ENCODE measurements at places on chromosomes 12 and 14.

DNA sequence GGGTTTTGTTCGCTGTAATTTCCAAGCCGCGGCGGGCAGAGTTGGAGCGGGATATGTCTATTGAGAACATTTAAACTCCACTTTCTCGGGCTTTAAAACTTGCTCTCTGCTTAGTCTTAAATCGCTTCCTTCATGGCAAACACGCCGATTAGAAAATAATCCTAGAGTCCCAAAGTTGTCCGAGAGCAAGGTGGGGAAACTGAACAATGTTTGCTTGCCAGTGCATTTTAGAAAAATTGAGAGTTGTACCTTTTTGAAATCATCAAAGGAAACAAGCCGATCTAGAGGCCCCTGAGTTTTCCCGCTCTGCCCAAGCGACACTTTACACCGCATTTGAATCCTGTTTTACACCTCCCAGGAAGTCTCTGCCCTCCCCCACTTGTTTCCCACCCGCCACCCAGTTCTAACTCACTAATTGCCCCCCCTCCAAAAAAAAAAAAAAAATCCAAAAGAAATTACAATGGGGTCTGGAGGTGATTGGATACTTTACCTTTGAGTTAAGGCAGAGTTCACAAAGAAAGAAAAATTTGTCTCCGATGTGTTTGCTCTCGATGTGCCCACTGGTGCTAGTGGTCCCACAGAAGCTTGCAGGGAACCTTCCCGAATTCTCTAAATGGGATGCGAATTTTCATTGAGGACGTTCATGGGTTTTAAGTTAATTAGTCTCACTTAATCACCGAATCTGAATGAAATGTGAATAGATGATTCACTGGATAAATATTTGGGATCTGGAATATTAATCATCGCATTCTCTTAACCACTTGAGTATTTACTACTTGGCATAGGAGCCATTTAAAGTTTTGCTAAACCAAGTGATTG lies 2.3 kb downstream of the HMGA2 start:
- DNase-seq: peak; percentile 64

GRCh38 chr14:21308132-21308478 lies 28.2 kb downstream of the RPGRIP1 start:
- no peak for DNase-seq

DNA sequence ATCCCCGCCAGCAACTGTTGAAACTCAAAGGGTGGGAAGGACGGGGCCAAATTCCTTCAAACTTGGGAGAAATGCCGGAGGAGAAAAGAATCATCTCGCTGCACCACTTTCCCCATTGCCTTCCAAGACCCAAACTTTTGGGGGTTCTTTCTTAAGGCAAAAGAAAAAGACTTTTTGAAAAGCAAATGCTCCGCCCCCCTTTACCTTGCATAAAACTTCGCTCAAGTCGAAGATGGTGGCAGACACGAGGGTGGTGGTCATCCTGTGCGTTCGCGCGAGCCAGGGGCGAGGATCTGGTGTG lies 239 bp downstream of the ZFP36L1 start:
- no peak for DNase-seq

- peak; percentile 78 for DNase-seq
These were observed 826 bp upstream of the CACNA1C start for GRCh38 chr12:2051700-2052621.

- DNase-seq: no peak
These were observed 473.1 kb downstream of the EGLN3 start for GRCh38 chr14:33477797-33478196.

GRCh38 chr14:90456551-90456950 lies 59.7 kb downstream of the CALM1 start:
- no peak for DNase-seq

- no peak for DNase-seq
These were observed 924.1 kb upstream of the TMEM132C start for GRCh38 chr12:127342861-127343260.

- no peak for DNase-seq
These were observed 3.4 kb upstream of the SLCO1A2 start for GRCh38 chr12:21337959-21338744.

DNA sequence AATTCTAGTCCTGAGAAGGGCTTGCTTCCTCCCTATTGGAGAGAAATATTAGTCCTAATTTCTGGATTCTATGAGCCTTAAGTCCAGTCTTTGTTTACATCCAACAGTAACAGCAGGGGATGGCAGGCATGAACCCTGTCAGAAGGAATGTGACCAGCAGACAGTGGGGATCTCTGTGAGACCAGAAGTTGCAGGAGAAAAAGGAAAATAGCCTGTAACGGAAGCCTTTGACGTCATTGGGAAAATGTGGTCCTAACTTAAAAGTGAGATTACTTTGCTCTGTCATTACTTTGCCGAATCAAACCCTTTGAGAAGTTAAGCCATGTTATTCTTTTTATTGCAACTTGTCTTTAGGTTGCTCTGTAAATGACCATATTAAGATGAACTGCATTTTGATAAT lies 218.2 kb upstream of the PRICKLE1 start:
- DNase-seq: no peak

DNA sequence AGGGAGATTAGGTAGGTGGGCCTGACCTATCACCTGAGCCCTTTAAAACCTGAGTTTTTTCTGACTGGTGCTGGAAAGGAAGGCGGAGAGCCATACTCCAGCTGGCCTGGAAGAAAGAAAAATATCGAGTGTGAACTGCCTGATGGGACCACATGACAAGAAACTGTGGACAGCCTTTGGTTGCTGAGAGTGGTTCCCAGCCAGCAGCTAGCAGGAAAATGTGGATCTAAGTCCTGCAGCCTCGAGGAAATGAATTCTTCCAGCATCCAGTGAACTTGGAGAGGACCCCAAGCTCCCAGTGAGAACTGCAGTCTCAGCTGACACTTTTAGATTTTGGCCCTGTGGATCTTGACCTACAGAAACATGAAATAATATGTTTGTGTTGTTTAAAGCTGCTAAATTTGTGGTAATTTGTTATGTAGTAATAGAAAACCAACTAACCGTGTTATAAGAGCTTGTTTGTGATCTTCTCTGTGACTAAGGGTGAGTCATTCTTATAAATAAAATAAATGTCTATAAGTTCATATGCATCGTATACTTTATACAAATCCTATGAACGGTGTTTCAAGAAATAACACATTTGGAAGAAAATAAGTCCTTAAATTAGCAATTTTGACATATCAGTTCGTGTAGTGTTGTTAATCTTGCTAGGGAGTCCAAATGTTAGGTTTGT lies 359.6 kb downstream of the BMP4 start:
- no peak for DNase-seq

GRCh38 chr14:104226421-104227383 lies 88.3 kb downstream of the KIF26A start:
- no peak for DNase-seq

GRCh38 chr14:50728836-50729235 lies 60.7 kb upstream of the SAV1 start:
- DNase-seq: no peak

DNA sequence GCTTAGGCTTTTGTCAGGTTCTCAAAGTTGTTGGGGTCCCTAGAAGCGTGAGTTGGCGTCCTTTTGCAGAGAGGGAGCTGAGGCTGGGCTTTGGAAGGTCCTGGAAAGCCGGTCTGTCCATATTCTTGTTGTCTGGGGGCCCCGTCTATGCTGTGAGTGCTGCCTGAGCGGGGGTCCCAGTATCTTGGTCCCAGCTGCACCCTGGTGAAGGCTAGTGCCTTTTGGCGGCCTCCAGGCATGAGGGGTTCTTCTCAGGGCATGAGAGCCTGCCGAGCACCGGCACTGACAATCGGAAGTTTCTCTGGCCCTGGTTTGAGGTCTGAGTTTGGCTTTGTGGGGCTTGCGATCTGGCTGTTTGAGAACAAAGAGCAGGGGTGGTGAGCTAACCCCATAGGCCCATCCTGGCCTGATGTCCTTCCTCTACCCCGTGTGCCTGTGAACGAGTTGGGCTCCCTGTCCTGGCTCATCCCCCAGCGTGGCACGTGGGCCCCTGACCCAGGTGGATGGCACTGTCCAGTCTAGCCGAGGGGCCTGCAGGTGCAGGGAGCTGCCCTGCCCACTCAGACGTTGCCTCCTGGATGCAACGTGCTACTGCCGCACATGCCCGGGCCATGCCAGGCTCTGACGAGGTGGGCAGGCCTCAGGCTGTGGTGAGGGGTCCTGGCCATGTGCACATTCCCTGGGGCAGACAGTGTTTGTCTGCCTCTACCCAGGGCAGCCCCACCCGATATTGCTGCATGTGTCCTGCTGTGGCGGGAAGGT lies 3.9 kb downstream of the CEP170B start:
- no peak for DNase-seq

DNA sequence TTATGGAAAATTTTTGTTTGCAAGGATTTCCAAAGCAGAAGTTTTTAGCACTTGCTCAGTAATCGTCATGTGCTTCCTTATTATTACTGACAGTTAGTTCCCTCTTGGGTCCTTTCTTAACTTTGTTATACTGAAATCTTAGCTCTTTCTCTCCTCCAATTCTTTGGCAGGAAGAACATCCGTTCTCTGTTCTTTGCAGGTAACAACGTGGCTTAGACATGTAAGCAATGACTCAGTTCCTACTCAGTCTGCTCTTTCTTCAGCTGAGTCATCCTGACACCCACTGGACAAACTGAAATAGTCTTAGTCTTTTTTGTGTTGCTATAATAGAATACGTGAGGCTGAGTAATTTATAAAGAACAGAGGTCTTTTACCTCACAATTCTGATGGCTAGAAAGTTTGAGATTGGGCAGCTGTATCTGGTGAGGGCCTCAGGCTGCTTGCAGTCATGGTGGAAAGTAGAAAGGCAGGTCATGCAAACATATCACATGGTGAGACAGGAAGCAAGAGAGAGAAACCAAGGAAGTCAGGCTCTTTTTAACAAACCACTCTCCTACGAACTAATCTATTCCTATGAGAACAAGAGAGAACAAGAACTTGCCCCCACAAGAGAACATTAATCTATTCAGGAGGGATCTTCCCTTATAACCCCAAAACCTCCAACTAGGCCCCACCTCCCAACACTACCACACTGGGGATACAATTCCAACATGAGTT lies 49.2 kb downstream of the TESPA1 start:
- DNase-seq: no peak

GRCh38 chr12:94730847-94731246 lies 80.5 kb upstream of the TMCC3 start:
- DNase-seq: no peak

- DNase-seq: no peak
These were observed 70.8 kb downstream of the ZFC3H1 start for GRCh38 chr12:71592841-71593240.

DNA sequence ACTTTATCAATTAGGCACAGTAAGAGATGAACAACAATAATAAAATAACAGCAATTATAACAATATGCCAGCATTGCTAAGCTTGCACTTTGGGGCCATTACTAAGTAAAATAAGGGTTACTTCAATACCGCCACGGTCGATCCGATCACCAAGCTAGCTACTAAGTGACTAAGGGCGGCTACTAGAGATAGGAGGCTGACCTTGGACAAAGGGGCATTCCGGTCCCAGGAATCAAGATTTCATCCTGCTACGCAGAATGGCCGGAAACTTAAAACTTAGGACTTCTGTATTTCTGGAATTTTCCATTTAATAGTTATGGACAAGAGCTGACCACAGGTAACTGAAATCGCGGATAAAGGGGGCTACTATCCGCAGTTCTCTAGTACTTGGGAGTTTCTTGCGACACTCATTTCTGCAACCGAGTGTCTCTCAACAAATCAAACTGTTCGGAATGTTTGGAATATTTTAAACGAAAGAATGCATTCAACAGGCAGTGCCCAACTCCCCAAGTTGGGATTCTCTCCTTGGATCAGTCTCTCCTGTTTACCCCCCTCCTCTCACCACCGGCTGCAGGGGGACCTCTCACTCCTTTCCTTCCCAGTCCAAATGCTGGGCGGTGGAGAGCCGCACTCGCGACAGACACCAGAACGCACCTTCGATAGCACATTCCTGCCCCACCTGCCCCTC lies 650 bp downstream of the HEBP1 start:
- DNase-seq: no peak

- DNase-seq: no peak
These were observed 39.6 kb downstream of the SUSD6 start for GRCh38 chr14:69650948-69651369.
